ENCODE measurements at places on chromosomes 11 and 22. TPM values are rescaled to one million over a fixed set of nuclear protein-coding genes. Genes with fewer than 3 reads are reported as not detected.

ADAMTS15 gene
- 26.2 TPM for total RNA-seq

POU2AF2 gene
- total RNA-seq, result not detected

L3MBTL2 gene
- total RNA-seq, result 19.6 TPM

PHETA2 gene
- total RNA-seq, result 31.1 TPM

KCNJ5 gene
- total RNA-seq, result not detected

SLC35E4 gene
- 26.4 TPM for total RNA-seq

DNA sequence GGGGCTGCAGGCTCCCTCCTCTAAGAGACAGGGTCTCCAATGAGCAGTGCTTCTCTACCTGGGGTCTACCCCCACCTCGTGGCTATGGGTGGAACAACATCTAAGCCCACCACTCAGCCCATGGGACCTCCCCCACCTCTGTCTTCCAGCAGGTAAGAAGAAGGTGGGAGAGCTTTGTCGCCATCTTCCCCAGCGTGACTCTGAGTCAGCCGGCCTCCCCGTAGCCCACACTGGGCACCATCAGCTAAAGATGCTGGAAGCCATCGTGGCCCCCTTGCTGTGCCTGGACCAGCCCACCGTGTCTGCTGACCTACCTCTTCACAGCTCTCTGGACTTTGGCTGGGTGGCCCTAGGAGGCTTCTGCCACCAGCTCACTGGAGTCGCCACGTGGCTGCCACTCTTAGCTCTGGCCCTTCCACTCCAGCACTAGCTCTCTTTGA lies 944 bp downstream of the C11orf86 start:
- no peak for DNase-seq

GRCh38 chr11:221998-222789 lies 13.9 kb downstream of the SIRT3 start:
- DNase-seq, result no peak

DNA sequence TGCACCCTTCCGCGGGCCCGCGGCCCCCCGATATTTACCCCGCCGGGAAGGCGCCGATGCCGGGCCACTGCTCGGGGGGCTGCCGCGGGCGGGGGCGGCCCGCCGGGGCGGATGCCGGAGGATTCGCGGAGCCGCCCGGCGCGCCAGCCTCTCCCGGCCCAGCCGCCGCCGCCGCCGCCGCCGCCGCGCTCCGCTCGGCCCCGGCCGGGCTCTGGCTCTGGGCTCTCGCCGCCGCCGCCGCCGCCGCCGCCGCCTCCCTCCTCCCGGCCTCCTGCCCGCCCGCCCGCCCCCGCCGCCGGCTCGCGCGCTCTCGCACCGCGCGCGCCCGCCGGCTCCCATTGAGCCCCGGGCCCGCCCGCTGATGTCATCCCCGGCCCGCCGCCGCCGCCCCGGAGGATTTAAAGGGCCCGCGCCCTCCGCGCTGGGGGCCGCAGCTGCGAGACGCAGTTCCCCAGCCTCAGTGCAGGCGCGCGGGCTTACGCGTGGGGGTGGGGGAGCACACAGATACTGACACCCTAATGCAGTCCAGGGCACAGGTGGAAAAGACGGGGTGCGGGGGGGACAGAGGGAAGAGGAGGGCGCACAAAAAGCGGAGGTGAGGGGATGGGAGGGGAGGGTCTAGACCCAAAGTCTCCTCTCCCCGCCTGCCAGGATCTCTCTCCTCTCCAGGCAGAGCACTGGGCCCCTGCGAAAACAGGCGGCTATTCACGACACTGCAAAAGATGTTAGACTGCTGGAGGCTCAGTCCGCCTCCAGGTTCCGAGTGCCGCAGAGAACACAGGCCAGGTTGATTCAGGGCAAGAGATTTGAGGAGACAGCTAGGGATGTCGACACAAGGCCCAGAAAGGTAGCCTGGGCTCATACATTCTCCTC lies at the start of gene CSNK1E:
Gene CSNK1E, minus strand, starts transcription at position 312 of the 873 bp plus-strand sequence. CDS start 3,276 bp downstream, outside the sequence.
- DNase-seq, result no peak

- DNase-seq, result peak; percentile 59
Measured at GRCh38 chr11:96393753-96394348, 4.0 kb downstream of the JRKL start.

DNA sequence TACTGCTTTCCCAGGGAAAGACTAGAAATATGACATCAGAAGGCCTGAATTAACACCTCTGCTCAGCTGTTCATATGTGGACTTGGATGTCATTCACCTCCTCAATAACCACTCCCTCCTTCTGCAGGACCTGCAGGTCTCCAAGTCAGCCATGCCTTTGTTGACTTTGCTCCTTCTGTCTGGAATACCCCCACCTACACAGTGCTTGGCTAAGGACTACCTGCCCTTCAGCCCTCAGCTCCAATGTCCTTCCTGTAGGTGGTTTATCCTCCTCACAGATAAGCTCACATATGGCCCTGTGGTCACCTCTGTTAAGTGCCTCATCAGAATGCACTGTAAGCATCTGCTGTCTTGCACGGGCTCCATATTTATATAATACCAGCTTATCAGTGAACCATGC lies 26.4 kb upstream of the FAT3 start:
- DNase-seq, result no peak

DNA sequence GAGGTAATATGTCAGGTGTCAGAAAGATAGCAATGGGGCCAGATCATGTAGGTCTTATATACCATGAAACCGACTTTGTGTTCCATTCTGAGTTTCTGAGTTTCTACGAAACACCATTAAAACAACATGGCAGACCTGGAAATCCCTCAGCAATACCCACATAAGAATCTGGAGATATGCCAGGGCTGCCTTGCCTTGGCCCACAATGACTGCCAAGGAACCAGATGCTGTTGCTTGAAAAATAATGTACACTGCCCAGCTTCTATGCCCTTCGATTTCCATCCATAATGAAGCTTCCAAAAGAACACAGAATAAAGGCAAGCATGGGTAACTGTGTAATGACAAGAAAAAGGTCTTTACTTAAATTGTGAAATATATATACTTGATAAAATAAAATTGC lies 277.4 kb downstream of the SOX6 start:
- DNase-seq, result no peak

DNA sequence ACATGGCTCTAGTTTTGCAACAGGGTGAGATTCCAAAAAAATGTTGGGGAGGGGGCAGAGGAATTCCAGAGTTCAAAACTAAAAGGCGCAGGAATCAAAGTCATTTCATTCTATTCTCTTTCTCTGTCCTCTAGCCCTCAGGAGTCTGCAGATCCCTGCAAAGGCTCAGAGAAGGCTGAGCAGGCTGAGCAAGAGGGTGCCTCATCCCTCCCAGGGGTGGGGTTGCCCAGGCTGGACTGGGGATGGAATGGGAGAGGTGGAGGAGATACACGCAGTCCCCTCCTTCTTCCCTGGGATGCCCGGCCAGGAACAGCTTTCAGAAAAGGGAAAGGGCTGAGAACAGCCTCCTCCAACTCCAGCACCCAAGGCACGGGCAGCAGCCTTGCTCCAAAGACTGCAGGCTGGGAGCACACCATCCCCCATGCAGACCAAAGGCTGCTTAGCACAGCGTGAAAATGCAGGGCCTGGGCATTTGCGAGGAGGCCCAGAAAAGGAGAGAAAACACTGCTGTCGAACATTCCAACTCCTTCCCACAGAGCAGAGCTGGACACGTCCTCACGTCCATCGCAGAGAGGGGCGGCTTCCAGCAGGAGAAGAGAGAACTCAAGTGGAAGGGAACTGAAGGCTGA lies 51.8 kb downstream of the MN1 start:
- no peak for DNase-seq

DNA sequence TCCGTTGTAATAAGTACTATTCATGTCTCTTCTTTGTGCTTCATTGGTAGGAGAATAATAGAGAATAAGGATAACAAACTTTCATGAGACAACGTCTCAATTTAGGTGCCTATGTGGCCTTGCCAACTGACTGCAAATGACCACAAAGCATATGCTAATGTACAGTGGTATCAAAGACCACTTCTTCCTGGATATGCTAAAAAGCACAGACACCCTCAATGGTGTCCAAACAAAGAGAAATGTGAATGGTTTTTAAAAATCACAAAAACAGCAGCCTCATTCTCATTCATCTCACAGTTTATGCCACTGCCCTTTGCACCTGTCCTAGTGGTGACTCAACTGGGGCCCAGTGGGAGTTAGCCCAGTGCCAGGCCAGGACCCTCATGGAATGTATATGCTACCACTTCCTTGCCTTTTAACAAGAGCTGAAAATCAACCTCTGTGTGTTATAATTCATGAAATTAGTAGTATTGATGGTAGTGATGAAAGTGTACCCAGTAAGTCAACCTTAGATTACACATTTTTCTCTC lies 65.2 kb upstream of the MTMR2 start:
- DNase-seq, result no peak

GRCh38 chr22:43128928-43129424 lies 14.2 kb downstream of the MCAT start:
- DNase-seq, result no peak

Measured in dermis microvascular lymphatic vessel endothelial cell (primary cell).